ENCODE measurements at places on chromosomes 13 and 19.
A peak's percentile ranks its signal among the peaks of the same experiment; 100 is the strongest.

DNA sequence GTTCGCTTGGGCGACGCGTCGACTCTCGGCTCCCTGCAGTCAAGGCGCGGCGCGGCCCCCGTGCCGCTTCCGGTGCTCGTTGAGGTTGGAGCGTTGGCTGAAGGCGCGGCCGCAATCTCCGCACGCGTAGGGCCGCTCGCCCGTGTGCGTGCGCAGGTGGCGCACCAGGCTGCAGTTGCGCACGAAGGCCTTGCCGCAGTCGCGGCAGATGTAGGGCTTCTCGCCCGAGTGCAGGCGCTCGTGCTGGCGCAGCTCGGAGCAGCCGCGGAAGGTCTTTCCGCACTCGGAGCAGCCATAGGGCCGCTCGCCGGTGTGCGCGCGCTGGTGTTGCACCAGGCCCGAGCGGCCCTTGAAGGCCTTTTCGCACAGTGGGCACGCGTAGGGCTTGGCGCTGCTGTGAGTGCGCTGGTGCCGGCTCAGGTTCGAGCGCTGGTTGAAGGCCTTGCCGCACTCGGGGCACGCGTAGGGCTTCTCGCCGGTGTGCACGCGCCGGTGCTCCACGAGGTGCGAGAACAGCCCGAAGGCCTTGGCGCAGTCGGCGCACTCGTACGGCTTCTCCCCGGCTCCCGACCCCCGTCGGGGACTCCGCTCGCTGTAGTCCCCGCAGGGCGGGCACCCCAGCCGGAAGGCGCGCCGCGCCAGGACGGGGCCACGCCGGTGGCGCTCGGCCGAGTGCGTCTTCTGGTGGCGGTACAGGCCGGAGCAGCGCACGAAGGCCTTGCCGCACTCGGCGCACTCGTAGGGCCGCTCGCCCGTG is 5.3 kb upstream of the ZNF497 start:
- DNase-seq: no peak

- DNase-seq: no peak
Observed at GRCh38 chr19:52138278-52138982, 1.3 kb downstream of the ZNF616 start.

- no peak for DNase-seq
Observed at GRCh38 chr19:43612374-43612773, 486 bp downstream of the SRRM5 start.

DNA sequence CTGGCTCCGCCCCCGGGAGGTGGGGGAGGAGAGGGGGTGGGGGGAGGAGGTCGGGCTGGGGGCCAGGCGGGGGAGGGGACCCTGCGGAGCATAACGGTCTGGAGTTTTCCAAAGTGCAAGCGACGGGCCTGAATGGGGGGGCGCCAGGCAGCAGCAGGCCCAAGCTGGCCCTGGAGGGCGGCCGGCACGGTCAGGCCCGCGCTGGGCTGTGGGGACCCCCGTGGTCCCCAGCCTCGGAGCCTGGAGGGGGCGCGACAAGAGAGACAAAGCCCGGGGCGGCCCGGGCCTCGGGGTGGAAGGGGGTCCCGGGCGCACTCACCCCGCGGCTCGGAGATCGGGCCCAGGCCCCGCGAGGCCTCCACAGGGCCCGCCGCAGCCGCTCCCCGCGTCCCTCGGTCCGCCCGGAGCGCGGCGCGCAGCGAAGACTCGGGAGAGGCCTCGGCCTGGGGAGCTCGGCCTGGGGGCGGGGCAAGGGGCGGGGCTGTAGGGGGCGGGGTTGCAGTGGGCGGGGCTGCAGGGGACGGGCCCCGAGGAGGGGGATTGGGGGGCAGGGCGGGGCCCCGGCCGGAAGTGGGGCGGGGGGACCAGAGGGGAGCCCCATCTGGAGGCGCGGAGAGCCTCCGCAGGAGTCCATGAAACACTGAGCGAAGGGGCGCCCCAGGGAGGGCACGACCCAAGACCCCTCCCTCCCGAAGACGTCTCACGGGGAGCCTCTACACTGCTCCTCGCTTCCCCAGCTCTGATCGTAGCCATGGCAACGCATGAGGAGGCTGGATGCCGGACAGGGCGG is 47.6 kb downstream of the PTPRS start:
- no peak for DNase-seq

DNA sequence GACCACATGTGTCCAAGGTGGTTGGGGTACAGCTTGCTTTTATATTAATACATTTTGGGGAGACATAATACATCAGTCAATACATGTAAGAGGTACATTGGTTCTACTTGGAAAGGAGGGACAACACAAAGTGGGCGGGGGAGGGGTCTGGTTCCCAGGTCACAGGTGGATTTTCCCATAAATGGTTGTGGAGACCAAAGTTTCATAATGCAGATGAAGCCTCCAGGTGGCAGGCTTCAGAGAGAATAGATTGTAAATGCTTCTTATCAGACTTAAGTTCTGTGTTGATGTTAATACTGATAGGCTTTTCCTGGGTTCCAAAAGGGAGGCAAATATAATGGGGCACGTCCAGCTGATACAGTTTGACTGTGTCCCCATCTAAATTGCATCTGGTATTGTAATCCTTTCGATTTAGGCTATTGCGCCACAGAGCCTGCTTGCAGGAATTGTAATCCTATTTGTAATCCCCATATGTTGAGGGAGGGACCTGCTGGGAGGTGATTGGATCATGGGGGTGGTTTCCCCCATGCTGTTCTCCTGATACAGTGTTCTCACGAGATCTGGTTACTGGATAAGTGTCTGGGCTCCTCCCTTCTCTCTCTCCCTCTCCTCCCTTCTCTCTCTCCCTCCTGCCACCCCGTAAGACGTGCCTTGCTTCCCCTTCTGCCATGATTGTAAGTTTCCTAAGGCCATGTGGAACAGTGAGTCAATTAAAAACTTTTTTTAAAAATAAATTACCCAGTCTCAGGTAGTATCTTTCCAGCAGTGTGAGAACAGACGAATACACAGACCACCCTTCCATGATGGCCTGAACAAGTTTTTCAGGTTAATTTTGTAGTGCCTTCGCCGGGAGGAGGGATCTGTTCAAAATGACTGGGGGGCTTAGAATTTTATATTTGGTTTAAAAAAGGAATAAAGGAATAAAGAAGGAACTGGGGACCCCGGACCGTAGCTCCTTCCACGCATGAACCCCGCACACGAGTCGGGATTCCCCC is 44.9 kb downstream of the ZNF823 start:
- DNase-seq: peak; percentile 30

- no peak for DNase-seq
Observed at GRCh38 chr19:52190487-52191293, 838 bp downstream of the PPP2R1A start.

DNA sequence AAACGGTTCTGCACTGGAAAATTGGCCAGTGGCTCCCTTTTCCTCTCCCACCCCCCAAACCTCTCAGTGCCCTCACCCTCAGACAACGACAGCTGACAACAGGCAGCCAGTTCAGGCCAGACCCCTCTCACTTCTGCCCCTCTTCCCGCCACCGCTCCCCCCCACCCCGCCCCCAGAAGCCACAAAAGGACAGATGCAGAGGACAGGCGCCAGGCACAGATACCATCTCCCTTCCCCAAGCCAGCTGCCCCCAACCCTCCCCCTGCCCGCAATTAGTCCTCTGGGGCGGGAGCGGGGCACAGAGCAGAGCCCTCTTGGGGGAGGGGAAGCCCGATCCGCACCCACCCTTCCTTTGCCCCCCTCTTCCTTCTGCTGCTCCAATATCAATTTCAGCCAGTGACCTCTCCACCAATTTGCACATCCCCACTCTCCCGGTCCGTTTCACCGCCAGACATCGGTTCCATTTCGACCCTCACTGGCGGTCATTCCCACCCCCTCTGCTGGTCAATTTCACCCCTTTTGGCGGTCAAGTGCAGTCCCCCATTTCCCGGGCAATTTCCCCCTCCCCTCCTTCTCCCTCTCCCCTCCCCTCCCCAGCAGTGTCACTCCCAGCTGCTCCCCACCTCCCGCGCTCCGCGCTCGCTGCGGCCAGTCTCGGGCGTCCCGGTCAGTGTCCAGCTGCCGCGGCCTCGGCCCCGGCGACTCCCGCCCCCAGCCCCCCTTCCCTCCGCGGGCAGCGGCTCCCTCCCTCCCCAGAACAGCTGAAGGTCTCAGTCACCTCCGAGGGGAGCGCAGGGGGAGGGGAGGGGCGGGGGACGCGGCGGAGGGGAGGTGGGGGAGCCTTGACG is at the start of gene SHD:
Gene SHD, plus strand, starts transcription at position 848 of the 848 bp plus-strand sequence. CDS start 798 bp downstream, outside the sequence.
- no peak for DNase-seq

GRCh38 chr19:38709671-38710415 is 34.4 kb downstream of the CAPN12 start:
- DNase-seq: no peak

GRCh38 chr19:54473071-54473891 is at the start of gene CDC42EP5:
Gene CDC42EP5, minus strand, starts transcription at chr19:54473296. Its CDS starts 7,749 bp downstream, at chr19:54465547.
- no peak for DNase-seq

DNA sequence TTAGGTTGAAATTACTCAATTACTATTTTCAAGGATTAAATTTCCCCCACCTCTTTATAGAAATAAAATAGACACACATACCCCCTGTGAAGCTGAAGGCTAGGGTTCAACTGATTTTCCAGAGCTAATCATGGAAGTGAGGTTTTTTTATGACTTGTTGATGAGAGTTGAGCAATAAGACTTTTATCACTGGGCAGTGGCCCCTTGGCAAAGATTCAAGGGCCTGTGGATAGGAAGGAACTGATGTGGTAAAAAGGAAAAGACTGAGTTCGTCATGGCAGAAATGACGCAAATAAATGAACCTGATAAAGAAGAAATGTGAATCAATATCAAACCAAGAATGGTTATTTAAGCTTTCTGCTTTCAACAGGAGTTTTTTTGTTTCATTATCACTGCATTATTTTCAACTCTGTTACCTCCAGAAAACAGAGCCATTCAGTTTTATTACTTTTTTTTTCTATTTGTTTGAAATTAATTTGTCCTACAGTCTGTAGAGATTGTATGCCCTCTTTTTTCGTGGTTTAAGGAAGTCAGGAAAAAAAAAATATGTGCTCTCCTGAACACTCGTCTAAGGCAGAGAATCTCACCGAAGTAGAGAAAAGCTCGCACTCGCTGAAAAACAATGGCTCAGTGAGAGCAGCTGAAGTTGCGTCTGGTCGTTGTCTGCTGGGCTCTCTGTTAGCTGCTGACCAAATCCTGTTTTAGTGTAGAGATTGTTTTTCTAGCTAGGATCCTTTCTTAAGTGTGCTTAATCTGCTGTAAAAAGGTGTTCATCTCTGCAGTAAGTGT is 38.9 kb downstream of the STOML3 start:
- no peak for DNase-seq

- no peak for DNase-seq
Observed at GRCh38 chr13:102983496-102983895, 82.7 kb downstream of the SLC10A2 start.

- DNase-seq: no peak
Observed at GRCh38 chr13:99722931-99723330, 221.7 kb downstream of the TM9SF2 start.

DNA sequence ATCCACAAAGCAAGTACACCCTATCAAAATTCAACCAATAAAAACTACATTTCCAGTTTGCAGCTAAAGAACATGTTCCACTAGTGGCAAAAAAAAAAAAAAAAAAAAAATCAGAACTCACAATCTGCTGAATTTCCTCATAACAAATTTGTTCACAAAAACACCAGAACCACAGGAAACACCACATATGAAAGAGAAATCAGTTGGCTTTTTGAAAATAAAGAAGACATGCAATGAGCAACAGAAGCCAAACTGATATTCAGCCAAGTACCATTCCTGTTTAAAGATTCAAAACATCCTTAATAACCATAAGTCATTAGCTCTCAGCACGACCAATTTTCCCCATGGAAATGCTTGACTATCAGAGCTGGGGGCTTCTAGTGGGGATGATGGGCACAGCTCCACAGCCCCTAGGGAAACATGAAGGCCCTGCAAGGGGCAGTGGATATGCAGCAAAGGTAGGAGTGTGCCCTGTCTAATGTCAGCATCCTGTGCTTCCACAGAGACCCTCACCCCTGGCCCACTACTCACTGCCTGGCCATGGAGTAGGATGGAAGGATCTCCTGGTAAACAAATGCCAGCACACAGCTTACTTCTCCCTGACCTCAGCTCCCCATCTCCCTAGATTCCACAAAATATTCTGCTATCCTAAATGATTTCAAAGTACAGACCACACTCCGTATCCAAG is 74.0 kb upstream of the DOCK9 start:
- DNase-seq: no peak

- no peak for DNase-seq
Observed at GRCh38 chr13:59879281-59879680, 284.4 kb downstream of the DIAPH3 start.

- no peak for DNase-seq
Observed at GRCh38 chr13:43307221-43307920, 284.0 kb downstream of the DNAJC15 start.

DNA sequence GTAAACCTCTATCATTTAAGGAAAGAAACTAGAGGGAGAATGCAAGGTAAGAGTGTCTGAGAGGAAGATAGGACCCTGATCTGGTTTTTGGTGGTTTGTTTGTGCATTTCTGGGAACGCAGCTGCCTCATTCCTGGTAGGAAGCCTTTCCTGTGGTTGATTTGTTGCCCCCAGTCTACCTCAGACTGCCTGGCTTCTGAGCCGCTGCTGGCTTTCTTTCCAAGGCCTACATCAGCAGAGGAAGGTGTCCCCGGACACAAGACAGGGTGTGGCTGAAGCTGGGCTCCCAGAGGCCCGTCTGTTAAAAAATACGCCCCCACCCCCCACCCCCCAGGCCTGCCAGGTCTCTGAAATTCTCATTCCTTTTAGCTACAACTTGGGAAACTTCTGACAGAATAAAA is 42.6 kb downstream of the C13orf42 start:
- no peak for DNase-seq

GRCh38 chr13:27679896-27680295 is 58.2 kb downstream of the POLR1D start:
- no peak for DNase-seq

GRCh38 chr13:91660076-91660415 is 261.6 kb downstream of the GPC5 start:
- DNase-seq: no peak

- no peak for DNase-seq
Observed at GRCh38 chr19:11626252-11626651, 29.0 kb downstream of the ZNF627 start.

- DNase-seq: no peak
Observed at GRCh38 chr13:105448811-105449210, 1086.7 kb downstream of the EFNB2 start.

GRCh38 chr13:92500192-92500591 is 726.4 kb upstream of the GPC6 start:
- no peak for DNase-seq

- no peak for DNase-seq
Observed at GRCh38 chr13:90300015-90300414, 1047.5 kb upstream of the MIR17HG start.

DNA sequence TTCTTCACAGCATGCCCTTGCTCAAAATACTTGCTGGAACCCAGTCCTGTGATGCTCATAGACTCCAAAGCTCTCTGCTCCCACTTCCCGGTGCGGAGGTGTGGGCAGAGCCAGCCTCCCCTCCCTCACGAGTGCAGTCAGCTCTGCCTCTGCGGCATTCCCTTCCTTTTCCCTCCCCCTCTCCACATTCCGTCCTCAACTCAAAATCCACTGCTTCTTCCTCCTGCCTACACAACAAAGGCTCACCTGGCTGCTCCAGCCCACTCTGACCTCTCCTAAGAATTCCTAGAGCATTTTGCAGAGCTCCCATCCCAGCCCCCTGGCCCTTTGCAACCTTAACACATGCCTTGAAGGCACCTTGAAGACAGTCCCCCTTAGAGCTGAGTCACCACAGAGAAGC is 527.9 kb downstream of the MYO16 start:
- no peak for DNase-seq
